NCI-H524 (cell line): ENCODE measurements at places on chromosomes 13 and 19.

DNA sequence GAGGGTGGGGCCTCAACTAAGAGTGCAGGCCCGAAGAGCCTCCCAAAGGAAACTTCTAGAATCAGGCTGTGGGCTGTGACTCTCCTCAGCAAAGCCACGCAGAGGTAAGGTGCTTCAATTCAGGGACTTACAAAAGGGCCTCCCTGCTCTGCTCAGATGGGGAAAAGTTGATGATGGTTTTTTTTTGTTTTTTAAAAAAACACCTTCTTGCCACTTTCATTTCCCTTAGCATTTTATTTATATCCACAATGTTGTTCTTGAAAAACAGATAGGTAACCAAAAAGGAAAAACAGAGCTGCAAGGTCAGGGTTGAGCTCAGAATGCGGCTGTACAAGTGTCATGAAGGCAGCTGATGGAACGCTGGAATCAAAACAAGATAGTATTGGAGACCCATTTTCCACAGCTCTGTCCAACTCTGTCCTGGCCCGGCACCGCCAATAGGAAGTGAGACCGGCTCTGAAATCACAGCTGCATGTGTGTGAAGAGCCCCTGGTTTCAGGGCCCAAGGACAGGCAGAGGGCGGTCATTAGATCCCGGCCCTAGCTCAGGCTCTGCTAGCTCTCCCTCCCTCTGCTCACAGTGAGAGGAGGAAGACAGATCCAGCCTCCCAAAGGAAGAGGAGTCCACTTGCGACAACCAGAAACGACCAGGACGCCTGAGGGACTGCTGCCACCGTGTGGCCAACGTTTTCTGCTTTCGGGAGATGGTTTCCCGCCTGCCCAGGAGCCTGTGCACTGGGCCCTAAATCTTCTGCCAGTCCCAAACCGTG, 58.3 kb downstream of the KLF2 start:
- DNase-seq, result no peak

- no peak for DNase-seq
Measured at GRCh38 chr19:31214997-31215396, 134.2 kb downstream of the TSHZ3 start.

GRCh38 chr13:102198418-102199311, 203.2 kb downstream of the FGF14 start:
- DNase-seq, result no peak

GRCh38 chr19:39996218-39996810, 546 bp upstream of the ZNF546 start:
- DNase-seq, result peak; percentile 63

DNA sequence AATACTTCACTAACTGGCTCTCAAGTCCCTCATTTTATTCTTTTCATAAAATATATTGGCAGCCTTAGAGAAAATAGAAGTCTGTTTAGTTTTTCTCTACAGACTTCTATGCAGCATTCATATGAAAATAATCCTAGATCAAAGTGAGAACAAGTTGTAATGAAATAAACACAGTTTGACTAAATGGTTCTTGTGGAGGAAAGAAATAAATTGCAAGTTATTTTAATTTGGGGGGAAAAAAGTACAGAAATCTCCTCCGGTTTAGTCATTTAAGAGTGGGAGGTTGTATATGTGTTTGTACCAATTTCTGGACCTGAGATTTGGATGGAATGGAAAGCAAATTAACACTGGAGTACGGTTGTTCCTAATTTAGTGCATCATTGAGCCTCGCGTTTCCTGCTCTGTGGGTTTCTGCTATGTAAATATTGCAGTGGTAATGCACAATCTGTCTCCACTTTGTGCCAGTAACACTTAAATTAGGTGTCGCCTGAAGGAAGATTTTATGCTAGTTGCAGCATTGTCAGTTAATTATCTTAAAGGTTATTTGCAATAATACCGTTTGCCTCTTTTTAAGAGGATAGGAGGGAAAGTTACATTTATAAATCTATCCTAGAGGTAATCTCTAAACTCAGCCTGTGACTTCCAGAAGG, 100.2 kb downstream of the ZIC5 start:
- no peak for DNase-seq

DNA sequence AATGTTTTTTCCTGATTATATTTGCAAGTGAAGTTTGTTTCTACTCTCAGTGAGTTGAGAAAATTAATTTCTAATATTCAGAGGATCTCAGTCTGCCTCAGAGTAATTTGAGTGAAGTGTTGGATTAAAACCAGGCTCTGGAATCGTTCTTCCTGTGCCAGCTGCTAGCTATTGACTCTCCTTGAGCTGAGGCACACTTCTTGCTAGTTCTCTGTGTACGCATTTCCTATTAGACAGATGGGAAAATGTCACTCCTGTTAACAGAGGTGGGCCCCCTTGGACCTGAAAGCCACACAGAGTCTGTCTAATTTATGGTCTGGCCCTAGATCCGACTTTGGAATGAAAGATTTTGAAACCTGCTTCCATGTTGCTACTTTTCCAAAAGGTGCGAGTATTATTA, 107.6 kb upstream of the RNF113B start:
- peak; percentile 81 for DNase-seq

DNA sequence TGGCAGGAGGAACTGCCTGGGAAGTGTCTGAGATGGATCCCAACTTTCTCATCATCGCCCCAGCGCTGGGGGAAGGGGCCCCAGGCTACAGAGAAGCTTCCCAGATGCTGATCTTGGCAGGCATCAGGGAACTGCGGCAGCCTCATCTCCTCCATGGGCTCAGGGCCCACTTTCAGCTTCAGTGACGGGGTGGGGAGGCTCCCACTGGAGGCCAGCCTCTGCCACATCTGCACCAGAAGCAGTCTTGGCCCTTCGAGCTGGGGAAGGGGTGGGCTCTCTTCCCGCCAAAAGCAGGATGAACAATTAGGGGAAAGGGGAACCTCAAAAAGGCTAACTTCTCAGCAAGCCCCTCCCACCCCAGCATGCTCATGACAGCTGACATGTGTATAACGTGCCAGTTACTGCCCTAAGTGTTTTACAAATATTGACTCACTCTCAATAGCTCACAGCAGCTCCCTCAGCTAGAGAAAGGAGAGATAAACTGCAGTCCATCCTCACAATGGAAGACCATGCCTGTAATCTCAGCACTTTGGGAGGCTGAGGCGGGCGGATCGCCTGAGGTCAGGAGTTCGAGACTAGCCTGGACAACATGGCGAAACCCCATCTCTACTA, 7.1 kb upstream of the S1PR2 start:
- no peak for DNase-seq

- DNase-seq, result no peak
Measured at GRCh38 chr19:13700621-13701020, 63.7 kb upstream of the MRI1 start.

DNA sequence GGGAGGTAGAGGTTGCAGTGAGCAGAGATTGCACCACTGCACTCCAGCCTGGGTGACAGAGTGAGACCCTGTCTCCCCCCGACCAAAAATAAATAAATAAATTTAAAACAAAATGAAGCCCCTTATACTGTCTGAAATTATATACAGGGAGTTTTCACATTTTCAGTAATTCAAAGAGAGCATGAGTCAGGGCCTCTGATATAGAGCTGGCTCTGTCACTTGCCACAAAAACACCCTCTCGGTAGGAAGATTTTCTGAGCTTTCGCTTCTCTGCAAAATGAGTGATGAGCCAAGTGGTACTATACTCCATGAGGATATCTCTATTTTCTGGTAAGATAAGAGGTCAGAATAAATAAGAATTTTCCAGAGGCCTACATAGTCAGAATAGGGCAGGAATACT, 462.9 kb downstream of the COG6 start:
- DNase-seq, result no peak

DNA sequence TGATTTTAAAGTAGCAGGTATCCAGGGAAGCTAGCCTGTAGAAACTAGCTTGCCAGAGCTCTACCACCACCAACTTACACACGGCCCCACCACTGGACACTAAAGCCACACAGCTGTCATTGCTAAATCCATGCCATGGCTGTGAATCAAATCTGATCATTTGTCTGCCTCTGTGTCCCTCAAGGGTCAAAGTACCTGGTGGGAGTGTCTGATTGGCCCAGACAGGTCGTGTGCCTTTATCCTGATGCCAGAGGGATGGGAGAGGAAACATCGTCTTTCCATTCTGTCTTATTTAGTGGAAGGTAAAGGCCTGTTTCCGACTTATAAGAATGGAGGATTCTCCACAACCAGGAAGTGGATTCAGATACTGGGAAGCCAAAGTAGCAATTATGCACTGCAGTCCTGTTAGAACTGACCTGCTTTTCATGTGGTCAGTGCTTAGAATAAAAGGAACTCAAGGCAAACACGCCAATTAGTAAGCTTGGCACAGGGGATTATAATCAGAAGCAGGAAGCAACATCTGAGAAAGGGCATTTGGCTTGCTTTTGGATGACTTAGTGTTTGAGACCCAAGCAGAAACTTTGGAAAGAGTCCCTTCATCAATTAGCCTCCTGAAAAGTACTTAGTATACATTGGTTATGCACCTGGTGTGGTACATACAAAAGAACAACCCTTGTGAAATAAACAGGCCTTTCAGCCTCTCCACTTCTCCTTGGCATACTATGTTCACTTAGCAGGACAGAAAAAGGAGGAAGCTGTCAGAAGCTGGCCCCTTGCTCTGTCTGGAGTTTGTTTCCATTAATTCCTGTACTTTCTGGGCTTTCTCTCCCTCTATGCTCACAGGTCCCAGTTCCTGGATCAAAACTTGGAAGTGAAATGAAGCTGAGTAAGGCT, 192.4 kb downstream of the NUFIP1 start:
- DNase-seq, result no peak

- no peak for DNase-seq
Measured at GRCh38 chr13:28035146-28035782, 46.8 kb upstream of the URAD start.

DNA sequence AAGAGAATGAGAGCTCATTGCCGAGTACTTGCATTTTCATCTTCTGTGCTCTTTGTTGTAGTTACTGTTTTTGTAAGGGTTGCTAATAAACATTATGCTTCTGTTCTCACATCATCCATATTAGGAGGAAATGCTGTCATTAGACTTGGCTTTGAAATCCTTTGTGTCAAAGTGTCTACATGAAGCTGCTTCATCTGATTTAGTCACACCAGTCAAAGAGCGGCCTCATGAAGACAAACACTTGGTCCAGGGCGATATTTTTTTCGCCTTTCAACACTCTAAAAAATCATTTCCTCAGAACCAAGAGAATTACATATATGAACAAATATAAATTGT, 105.0 kb downstream of the SPRY2 start:
- DNase-seq, result no peak

- DNase-seq, result no peak
Measured at GRCh38 chr13:77619655-77620054, 77.8 kb upstream of the SLAIN1 start.

DNA sequence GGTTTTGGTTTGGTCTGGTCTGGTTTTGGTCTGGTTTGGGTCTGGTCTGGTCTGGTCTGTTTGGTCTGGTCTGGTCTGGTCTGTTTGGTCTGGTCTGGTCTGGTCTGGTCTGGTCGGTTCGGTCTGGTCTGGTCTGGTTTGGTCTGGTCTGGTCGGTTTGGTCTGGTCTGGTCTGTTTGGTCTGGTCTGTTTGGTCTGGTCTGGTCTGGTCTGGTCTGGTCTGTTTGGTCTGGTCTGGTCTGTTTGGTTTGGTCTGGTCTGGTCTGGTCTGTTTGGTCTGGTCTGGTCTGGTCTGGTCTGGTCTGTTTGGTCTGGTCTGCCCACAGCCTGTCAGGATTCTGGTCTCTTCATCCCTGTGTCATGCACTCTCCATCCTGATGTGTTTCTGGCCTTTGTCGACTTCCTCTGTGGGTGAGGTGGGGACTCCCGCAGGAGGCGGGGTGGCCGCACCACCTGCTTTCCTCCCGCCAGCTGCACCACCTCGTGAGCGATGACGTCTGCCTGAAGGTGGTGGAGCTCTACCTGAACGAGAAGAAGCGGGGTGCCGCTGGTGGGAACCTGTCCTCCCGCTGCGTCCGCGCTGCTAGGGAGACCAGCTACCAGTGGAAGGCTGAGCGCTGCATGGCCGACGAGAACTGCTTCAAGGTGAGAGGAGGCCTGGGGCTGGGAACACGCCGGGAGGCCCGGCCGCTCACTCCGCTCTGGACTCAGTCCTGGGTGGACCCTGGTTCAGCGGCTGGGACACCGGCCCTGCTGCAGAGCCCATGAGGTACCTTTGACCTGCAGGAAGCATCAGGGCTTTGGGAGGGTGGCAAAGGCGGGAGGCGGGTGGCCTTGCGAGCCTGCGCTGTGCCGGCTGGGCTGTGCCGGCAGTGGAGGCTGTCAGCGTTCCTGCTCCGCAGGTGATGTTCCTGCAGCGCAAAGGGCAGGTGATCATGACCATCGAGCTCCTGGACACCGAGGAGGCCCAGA, 12.9 kb upstream of the F2RL3 start:
- no peak for DNase-seq

- DNase-seq, result no peak
Measured at GRCh38 chr13:97537110-97537509, 103.1 kb downstream of the RAP2A start.

DNA sequence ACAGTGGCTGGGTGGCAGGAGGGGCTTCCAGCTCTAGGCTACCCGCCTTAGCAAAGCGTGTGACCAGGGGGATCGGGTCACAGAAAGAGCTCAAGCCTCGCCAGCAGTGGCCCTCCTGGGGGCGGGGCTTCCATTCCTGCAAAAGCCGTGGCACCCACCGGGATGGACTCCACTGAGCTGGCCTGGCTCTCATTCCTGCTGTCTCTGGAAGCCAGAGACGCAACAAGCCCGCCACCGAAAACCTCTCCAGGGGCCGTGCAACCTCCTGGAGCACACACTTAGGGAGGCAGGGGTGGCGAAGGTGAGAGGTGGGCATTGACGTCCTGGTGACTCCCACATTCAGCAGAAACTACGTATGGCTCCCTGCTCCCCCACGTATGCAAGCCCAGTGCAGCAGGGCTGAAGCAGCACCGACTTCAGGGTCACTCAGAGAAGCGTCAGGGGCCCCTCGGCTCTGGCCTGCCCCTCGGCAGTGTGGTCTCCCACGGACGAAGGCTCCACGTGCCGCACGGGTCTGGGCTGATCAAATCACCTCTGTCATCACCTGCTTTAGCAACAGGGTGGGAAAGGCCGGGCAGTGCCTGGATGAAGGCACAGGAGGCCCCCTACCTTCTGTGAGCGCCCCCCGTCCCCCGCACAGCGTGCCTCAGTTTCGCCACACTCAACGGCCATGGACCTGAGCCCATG, 3.1 kb downstream of the C19orf25 start:
- no peak for DNase-seq

DNA sequence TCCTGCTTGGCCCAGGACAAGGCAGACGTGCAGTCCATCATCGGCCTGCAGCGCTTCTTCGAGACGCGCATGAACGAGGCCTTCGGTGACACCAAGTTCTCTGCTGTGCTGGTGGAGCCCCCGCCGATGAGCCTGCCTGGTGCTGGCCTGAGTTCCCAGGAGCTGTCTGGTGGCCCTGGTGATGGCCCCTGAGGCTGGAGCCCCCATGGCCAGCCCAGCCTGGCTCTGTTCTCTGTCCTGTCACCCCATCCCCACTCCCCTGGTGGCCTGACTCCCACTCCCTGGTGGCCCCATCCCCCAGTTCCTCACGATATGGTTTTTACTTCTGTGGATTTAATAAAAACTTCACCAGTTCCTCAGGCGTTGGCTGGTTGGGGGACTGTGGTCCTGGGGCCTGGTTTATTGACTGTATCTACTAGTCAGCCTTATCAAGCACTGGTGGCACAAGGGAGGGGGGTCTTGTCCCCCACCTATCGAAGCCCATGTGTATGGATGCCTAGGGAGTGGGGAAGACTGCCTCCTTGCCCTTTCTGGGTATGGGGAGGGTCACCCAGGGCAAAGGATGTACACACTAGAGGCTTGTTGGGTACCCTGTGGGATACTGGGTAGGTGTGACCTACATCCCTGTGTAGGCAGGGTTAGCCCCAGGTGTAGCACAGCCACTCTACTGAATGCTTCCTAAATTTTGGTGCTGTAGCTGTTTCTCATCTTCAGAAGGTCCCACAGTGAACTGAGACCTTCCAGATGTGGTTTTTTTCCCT, 4.4 kb downstream of the CHMP2A start:
- DNase-seq, result no peak
